ENCODE measurements at places on chromosomes 12 and 14.
A peak's percentile ranks its signal among the peaks of the same experiment; 100 is the strongest.

GRCh38 chr14:98099527-98099926 lies 1172.5 kb downstream of the BCL11B start:
- no peak for DNase-seq

GRCh38 chr14:59474172-59474571 lies 9.0 kb upstream of the GPR135 start:
- no peak for DNase-seq

- DNase-seq = no peak
These were observed 11.1 kb downstream of the ABCB9 start for GRCh38 chr12:122955156-122955555.

DNA sequence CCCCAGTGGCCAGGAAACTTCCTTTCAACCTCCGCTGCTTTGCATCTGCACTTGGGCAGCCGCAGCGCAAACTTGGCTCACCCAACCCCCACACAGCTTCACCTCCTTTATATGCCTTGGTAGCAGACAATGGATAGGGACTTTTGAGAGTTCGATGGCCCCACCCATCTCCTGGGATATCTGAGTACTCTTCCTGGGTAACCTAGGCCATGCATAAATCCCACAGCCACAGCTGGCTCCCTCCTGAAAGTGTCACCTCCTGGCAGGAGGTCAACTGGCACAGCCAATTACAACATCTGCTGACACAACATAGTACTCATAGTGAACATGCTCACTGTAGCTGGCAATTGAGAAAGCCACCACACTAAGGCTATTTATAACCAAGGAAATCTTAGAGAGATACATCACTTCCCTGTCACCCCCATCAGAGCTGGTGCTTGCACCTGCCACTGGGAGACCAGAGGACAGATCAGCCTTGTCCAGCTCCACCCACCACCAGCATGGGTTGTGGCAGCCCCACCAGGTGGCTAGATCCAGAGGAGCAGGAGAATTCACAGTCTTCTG lies 410.0 kb downstream of the SYT1 start:
- DNase-seq = no peak

GRCh38 chr14:55850825-55851241 lies 267.4 kb upstream of the PELI2 start:
- DNase-seq = no peak

GRCh38 chr14:99821519-99822508 lies 28.6 kb downstream of the EML1 start:
- peak; percentile 10 for DNase-seq

DNA sequence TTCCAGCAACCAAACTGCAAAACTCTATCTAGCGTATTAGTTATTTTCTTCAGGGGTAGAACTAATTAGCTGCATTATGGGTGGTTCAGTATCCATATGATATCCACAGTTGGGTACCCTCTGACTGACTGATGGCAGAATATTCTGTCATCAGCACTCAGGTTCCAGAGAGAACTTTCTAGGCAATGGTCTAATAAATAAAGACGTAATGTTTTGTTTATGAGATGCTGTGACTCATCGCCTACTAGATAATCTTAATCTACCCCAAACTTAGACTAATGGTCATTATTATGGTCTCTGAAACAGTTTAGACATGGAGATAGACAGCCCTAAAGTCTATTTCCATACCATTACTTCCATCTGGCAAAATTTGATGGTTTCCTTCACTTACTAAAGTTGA lies 220.1 kb downstream of the MED13L start:
- no peak for DNase-seq

- DNase-seq = no peak
These were observed 647 bp downstream of the LGMN start for GRCh38 chr14:92747701-92748258.

GRCh38 chr12:79764641-79765040 lies 73.9 kb upstream of the PAWR start:
- no peak for DNase-seq

- DNase-seq = no peak
These were observed 12.3 kb downstream of the ZFP36L1 start for GRCh38 chr14:68780358-68781160.

DNA sequence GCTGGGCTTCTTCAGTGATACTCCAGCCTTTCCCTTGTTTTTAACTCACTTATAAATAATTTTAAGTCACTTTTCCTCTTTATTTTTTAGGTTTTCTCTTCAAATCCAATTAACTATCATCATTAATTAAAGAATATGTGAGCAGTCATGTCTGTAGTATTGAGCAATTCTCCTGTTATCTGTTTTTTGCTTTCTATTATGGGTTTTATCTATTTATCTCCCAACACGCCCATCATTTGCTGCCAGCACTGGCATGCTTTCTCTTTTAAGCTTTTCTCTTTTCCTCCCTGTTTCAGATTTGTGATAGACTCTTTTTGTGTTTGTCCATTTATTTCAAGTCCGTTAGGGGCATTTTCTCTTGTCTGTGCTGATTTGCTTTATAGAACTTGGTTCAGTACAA lies 72.3 kb downstream of the CRADD start:
- DNase-seq = no peak

- DNase-seq = no peak
These were observed 165.6 kb downstream of the SUDS3 start for GRCh38 chr12:118541934-118542333.

DNA sequence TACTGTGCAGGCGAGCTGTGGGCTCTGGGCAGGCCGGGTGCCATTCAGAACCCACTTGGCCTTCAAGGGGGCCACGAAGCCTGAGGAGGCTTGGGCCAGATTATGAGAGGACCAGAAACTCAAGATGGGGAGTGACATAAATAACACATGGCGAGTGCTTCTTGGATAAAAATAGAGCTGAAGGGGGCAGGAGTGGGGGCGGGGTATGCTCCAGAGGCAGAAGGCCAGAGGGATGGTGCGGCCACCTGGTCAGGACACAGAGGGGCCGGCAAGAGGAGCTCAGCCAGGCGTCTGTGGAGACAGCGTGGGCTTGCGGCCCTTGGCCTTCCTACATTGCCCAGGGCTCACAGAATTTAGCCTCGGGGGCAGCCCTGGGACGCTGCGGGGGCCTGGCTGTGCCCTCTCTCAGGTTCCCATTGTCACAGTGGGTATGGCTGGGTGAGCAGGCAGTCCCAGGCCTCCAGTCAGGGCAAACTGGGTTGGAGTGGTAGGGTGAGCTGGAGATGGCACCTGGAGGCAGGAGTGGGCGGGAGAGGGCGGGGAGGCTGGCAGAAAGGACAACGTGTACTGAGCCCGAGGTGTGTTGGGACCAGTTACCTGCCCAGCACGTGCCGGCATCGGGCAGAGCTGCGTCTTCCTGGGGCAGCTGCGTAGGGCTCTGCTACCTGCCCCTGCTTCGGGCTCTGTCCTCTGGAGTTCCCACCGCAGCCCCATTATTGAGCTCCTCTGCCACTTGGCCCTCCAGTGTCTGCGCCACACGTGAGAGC lies 7.4 kb upstream of the SLC25A29 start:
- no peak for DNase-seq

DNA sequence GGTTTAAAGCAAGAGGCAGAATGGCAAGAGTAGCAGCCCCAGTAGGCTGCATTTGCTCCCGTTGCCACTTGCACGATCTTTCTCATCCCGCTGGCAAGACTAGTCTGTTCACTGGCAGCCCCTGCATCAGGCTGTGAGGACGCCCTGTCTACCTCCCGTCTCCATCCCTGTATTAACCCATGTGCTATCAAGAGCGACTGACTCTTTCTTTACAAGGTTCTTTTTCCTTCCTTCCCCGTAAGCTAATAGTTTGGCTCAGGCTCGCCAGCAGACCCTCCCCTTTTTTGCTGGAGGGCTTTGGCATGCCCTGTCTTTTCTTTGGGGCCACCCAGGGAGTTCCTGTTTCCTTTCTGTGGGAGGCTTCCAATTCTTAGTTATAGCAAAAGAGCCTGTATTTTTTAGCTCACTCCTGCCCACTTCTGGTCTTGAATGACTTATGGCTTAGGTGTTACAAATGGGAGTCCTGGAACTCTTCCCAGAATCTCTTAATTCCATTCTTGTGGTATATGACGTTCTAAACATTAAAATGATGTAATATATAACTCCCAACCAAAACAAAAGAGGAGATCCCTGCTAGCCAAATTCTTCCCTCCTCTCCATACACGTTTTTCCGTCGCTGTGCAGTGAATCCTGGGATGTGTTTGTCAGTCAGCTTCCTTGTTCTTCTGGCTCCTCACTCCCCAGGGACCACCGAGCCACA lies 149.0 kb downstream of the PRKCH start:
- DNase-seq = no peak

DNA sequence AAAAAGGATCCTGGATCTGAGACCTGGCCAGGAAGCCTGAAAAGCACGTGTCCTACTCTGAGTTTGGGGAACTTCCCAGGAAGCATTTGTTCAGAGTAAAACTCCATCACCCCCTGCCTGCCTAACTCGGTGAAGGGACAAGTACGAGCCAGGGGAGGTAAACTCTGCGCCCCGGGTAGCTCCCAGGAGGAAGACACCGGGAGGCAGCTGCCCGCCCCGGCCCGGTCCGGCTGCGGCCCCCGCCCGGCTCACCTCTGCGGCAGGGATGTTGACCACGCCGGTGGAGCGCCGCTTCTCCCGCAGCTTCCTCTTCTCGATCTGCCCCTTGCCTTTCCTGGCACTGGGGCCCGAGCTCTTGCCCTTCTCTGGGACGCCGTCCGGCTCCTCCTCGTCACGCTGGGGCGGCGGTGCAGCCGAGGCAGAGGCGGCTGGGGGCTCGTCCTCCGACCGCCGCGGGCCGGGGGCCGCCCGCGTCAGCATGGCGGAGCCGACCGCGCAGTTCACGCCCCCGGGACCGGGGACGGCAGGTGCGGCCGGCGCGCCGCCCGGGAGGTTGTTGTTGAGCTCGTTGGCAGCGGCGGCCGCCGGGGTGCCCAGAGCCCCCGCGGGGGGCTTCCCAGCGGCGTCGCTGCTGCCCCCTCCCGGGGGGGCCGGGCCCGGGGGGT lies 1.2 kb downstream of the PAWR start:
- DNase-seq = no peak

DNA sequence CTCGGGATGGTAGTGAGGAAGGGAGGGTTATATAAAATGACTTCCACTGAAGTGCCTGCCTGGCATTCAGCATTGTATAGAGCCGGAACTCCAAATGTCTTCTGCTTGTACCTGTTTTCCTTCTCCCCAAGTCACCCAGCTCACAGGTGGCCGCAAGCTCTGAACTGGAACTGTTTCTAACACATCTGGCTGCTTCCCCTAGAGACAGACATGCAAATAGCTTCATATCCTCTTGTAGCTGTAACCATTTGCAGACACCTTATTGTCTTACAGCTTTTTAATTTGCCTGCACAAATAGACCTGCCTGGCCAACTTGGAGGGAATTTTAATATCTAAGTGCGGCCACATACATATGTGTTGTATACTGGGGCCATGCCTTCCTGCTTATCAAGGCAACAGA lies 126.0 kb downstream of the CHST11 start:
- no peak for DNase-seq

DNA sequence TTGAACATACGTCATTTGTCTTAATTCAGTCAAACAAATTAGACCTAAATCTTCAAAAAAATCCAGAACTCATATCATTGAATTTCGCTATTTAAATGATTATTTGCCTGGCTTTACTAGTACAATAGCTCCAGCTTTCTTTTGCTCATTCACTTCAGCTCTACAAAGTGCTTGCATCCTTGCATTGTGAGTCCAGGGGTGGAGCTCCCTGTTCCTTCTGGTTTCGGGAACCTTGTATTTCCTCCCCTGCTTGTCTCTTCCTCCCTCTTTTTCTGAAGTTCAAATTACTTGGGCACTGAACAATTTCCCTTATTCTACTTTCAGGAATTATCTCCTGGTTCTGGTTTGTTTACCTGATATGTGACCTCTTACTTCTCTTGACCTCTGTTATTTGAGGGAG lies 58.1 kb upstream of the KITLG start:
- DNase-seq = no peak

- peak; percentile 27 for DNase-seq
These were observed 731 bp upstream of the PCNX4 start for GRCh38 chr14:60090864-60091519.

DNA sequence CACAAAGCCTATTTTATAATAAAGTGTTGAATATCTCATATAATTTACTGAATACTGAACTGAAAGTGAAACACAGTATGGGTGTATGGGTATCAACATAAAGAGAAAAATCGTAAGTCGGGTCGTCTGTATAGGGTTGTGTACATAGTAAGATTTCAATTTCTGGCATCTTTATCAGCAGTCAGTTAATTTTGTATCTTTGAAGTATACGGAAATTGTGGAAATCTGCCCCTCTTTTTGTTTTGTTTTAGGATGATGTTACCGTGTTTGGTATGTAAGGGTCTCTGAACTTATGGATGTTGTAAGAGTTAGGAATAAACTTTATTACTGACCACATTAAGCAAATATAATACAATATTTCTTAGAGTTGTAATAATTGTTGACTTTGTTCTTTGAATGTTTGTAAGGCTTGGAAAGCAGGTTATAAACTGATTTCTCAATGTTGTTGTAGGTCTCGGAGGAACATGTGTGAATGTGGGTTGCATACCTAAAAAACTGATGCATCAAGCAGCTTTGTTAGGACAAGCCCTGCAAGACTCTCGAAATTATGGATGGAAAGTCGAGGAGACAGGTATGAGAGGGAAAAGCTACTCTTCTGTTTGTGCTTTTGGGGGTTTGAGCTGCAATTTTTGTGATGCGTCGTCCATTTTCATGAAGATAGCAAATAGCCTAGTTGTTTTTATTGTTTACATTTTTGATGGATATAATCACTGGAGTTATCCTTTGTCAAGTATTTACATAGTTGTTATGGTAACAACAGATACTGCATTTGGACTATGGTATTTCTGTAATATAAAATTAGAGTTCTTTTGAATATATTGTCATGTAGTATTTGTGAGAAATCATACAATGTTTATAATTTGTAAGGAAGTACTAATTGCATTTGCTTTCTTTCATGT lies 12.0 kb downstream of the EID3 start:
- DNase-seq = no peak

DNA sequence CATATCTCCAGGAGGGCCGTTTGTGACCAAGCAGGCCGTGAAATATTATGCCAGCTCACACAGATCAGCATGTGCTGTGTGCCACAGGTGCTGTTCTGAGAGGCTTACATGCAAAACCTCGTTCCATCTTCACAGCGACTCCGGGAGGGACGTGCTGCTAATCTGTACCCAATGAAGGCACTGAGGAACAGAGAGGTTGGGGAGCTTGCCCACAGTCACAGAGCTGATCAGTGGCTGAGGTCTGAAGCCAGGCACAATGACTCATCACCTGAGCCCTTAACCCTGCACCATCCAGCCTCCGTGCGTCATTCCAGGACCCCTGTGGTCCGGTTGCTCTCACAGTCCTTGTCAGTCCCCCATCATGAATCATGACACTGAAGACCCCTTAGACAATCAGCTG lies 66.7 kb downstream of the SLC6A12 start:
- no peak for DNase-seq

- DNase-seq = no peak
These were observed 697 bp upstream of the HOXC5 start for GRCh38 chr12:54032086-54032619.

GRCh38 chr12:18808221-18808620 lies 70.3 kb downstream of the CAPZA3 start:
- no peak for DNase-seq

- peak; percentile 19 for DNase-seq
These were observed 366.0 kb upstream of the RGS6 start for GRCh38 chr14:71566276-71566675.

DNA sequence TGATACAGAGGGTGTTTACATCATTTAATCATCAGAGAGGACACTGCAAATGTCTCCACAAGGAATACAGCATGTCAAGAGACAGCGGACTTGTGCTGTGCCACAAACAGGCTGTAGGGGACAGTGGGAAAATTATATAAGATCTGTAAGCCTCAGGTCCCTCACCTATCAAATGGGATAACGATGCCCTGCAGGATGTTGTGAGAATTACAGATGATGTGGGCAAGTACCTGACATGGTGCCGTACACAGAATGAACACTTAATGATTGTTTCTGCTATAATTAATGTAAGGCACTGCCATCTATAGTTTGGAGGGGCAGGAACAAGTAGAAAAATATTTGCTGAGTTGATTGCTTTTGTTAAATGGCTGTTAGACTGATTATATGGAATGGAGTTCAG lies 81.9 kb upstream of the GTF2A1 start:
- DNase-seq = no peak
